ENCODE measurements at places on chromosomes 6 and 20. TPM values are rescaled to one million over a fixed set of nuclear protein-coding genes. Genes with fewer than 3 reads are reported as not detected.

Gene FOXS1
- 55.5 TPM for total RNA-seq

Gene QKI
- total RNA-seq = 224 TPM

DNA sequence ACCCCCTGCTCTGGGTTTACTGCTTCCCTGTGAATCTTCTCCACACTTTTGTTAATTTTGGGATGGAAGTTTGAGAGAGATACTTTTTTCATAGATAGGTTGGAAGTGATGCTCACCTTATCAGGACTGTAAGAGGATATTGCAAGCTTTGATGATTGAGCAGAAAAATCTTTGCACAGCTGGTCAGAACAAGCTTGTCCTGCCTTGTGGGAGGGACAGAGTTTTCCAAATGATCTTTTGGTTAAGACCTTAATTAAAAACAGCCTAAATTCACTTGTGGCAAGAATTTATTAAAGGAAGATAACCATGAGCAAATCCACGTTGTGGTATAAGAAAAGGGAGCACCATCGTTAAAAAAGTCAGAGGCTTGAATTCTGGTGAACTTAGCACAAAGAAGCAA is 32.2 kb downstream of the E2F3 start:
- H3K36me3 ChIP-seq = no peaks in the 10 kb centered on the region
- H3K4me1 ChIP-seq = no peaks in the 10 kb centered on the region
- H3K27me3 ChIP-seq = no peaks in the 10 kb centered on the region
- H3K27ac ChIP-seq = no peak overlapping the region
- H3K4me3 ChIP-seq = no peak overlapping the region

GRCh38 chr6:16088409-16088808 is 40.5 kb upstream of the MYLIP start:
- H3K27ac ChIP-seq = no peak overlapping the region
- H3K27me3 ChIP-seq = no peaks in the 10 kb centered on the region
- no peaks in the 10 kb centered on the region for H3K36me3 ChIP-seq

DNA sequence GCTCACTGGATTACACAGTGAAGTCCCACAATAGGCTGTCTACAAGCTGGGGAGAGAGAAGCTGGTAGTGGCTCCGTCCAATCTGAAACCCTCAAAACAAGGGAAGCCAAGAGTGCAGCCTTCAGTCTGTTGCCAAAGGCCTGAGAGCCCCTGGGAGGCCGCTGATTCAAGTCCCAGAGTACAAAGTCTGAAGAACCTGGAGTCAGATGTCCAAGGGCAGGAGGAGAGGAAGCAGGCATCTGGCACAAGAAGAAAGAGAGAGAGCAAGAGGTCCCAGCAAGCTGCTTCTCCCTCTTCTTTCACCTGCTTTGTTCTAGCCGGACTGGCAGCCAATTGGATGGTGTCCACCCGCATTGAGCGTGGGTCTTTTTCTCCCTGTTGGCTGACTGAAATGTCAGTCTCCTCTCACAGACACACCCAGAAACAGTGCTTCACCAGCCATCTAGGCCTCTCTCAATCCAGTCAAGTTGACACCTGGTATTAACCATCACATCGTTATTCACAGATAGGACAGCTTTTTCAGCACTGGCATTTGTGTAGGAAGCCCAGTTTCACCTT is 51.2 kb downstream of the CRYBG1 start:
- no peaks in the 10 kb centered on the region for H3K4me1 ChIP-seq
- DNase-seq = no peak
- no peak overlapping the region for H3K27ac ChIP-seq

DNA sequence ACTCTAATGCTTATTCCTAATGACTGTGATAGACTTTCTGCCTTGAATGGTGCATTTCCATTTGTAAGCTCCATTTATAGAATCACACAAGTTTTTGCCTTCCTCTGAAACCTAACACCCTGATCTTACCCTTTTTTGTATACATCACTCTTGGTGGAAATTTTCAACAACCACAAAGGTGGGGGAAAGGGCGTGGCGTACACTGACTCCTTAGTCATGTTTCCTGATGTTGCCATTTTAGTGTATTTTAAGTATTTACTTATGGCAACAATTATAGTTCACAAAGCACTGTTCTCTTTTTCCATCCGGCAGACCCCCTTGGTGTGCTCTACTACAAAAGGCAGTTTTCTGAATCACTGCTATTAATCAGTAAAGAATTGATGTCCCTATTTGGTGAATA is 92.0 kb downstream of the ATXN1 start:
- no peak overlapping the region for H3K4me3 ChIP-seq
- H3K36me3 ChIP-seq = no peaks in the 10 kb centered on the region
- no peak overlapping the region for H3K27ac ChIP-seq
- no peaks in the 10 kb centered on the region for H3K4me1 ChIP-seq
- H3K27me3 ChIP-seq = no peaks in the 10 kb centered on the region

GRCh38 chr6:160273196-160273595 is 14.6 kb upstream of the SLC22A2 start:
- peaks cover 28% of the 10 kb centered on the region for H3K27me3 ChIP-seq
- no peaks in the 10 kb centered on the region for H3K4me1 ChIP-seq
- H3K27ac ChIP-seq = no peak overlapping the region
- no peak for DNase-seq
- no peak overlapping the region for H3K4me3 ChIP-seq

Gene KCNK16
- total RNA-seq = not detected

GRCh38 chr20:44126445-44126844 is 60.5 kb downstream of the JPH2 start:
- no peak overlapping the region for H3K27ac ChIP-seq
- no peaks in the 10 kb centered on the region for H3K36me3 ChIP-seq
- no peaks in the 10 kb centered on the region for H3K27me3 ChIP-seq
- H3K4me1 ChIP-seq = peaks cover 15% of the 10 kb centered on the region
- no peak for DNase-seq
- no peak overlapping the region for H3K4me3 ChIP-seq

- DNase-seq = no peak
- H3K27ac ChIP-seq = no peak overlapping the region
- peaks cover 11% of the 10 kb centered on the region for H3K27me3 ChIP-seq
Measured at GRCh38 chr20:775679-776135, 7.4 kb upstream of the SLC52A3 start.

DNA sequence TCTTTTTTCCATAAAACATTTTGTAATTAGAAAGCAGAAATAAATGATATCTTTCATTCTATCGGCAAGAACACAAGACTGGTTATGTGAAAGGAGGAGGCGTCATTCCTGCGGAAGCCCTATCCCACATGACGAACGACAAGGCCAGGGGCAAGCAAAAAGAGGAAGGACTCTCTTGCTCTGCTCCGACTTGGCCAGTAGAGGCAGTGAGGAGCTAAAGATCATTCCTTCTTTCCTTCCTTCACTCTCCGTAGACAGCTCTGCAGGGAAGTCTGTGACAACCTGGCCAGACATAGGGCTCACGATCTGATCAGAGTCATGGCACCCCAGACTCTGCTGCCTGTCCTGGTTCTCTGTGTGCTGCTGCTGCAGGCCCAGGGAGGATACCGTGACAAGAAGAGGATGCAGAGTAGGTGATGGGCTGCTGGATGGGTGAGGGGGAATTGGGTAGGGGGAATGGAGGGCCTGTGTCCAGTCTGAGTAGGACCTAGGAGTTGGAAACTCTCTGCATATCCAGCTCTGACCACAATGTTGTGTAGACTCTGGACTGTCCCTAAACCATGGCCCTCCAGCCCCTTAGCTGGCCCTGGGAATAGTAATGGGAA is at the start of gene WFDC10A:
Gene WFDC10A (plus strand): TSS at position 244 of the 605 bp plus-strand sequence. CDS start 75 bp downstream, at position 319.
- H3K27ac ChIP-seq = no peak within 1 kb of the TSS
- no peaks in the 10 kb centered on the region for H3K4me1 ChIP-seq
- H3K4me3 ChIP-seq = no peak within 1 kb of the TSS
- H3K36me3 ChIP-seq = no peaks in the 10 kb centered on the region
- 0 out of 2 replicates have a peak, but pooled peaks cover 2% of the 10 kb centered on the region for H3K27me3 ChIP-seq

Gene HS3ST5
- total RNA-seq = 0.56 TPM

- H3K4me1 ChIP-seq = peaks cover 29% of the 10 kb centered on the region
- H3K36me3 ChIP-seq = no peaks in the 10 kb centered on the region
- H3K27ac ChIP-seq = no peak overlapping the region
- H3K4me3 ChIP-seq = no peak overlapping the region
- no peak for DNase-seq
Measured at GRCh38 chr6:56714273-56714672, 71.6 kb upstream of the DST start.

Gene SLC32A1
- not detected for total RNA-seq

- no peak overlapping the region for H3K4me3 ChIP-seq
- H3K27ac ChIP-seq = no peak overlapping the region
- DNase-seq = no peak
- peaks cover 21% of the 10 kb centered on the region for H3K27me3 ChIP-seq
- no peaks in the 10 kb centered on the region for H3K36me3 ChIP-seq
Measured at GRCh38 chr20:44706301-44707017, 8.7 kb upstream of the CCN5 start.

DNA sequence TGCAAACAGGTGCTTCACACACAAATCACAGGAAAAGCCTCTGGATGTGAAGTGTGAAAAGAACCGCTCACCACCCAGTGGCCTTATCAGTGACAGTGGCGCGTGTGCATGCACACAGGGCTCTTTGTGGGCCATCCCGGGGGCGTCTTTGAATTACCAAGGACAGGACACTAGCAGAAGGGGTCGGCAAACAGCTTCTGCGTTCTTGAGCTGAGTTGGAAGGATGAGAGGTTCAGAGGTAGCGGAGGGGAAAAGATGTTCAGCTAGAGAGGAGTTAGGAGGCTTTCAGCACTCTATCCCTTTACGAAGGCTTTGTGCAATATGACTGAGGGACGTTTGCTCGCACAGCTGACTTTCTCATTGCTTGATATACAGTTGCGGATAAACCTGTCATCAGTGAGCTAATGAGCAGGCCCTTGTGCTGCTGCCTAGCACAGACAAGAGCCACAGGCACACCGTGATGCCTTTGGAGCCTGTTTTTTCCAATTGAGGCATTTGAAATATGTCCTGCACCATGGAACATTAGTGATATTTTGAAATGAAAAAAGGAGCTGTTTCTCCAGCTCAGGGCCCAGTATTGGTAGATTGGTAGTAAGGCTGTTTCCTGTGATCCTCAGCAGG is 83.1 kb downstream of the IYD start:
- no peak for DNase-seq
- H3K27ac ChIP-seq = no peak overlapping the region
- H3K27me3 ChIP-seq = peaks cover 4% of the 10 kb centered on the region
- H3K4me3 ChIP-seq = no peak overlapping the region
- H3K4me1 ChIP-seq = no peaks in the 10 kb centered on the region

- no peaks in the 10 kb centered on the region for H3K36me3 ChIP-seq
- no peak overlapping the region for H3K27ac ChIP-seq
- peaks cover 25% of the 10 kb centered on the region for H3K27me3 ChIP-seq
- H3K4me3 ChIP-seq = no peak overlapping the region
- no peaks in the 10 kb centered on the region for H3K4me1 ChIP-seq
Measured at GRCh38 chr6:160170018-160170680, 48.5 kb downstream of the SLC22A1 start.

GRCh38 chr6:108564178-108564577 is 3.5 kb downstream of the FOXO3 start:
- H3K4me3 ChIP-seq = no peak overlapping the region
- peaks cover 4% of the 10 kb centered on the region for H3K36me3 ChIP-seq
- DNase-seq = no peak
- H3K4me1 ChIP-seq = peaks cover 19% of the 10 kb centered on the region
- no peaks in the 10 kb centered on the region for H3K27me3 ChIP-seq

Gene RALGAPB
- 51.5 TPM for total RNA-seq

Gene COL11A2
- 4.0 TPM for total RNA-seq

Gene TREM1
- not detected for total RNA-seq

- H3K4me3 ChIP-seq = no peak overlapping the region
- DNase-seq = no peak
- no peaks in the 10 kb centered on the region for H3K27me3 ChIP-seq
- H3K36me3 ChIP-seq = peaks cover 75% of the 10 kb centered on the region
Measured at GRCh38 chr6:52144196-52145076, 41.7 kb upstream of the IL17A start.

DNA sequence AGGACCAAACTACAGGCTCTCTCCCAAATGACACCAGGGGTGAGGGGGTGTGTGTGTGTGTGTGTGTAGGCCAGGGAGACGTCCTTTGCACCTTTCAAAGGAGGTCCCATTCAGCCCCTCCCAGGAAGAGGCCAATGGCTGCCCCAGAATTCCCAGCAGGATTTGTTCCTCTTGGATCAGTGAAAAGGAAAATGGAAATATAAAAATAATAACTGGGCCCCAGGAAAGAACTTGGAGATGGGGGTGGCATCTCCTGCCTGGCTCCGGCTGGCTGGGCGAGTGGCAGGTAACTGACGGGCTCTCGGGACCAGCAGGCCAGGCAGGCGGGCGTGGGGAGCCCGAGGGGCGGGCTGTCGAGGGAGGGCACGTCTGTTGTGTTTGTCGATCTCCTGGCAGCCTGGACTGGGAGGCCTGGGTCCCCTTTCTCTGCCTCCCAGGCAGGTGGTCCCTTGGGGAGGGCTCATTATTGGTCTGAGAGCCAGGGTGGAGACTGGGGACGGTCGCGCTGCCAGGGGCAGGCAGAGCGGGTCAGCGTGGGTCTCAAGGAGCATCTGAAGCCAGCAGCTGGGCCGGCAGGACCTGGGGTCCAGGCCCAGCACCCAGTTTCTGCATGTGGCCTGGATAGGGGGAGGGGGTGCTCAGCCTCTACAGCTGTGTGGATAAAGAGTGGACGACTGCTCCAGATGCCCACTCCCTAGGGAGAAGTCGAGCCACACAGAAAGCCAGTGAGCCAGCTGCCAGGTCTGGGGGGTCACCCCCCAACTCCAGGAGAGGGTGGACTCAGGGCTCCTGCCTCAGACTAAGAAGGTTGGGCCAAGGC is 3.1 kb downstream of the NOL4L start:
- H3K4me3 ChIP-seq = no peak overlapping the region
- no peaks in the 10 kb centered on the region for H3K36me3 ChIP-seq
- DNase-seq = no peak
- H3K27me3 ChIP-seq = peaks cover 62% of the 10 kb centered on the region
- no peak overlapping the region for H3K27ac ChIP-seq

Gene B3GAT2
- 0.05 TPM for total RNA-seq

DNA sequence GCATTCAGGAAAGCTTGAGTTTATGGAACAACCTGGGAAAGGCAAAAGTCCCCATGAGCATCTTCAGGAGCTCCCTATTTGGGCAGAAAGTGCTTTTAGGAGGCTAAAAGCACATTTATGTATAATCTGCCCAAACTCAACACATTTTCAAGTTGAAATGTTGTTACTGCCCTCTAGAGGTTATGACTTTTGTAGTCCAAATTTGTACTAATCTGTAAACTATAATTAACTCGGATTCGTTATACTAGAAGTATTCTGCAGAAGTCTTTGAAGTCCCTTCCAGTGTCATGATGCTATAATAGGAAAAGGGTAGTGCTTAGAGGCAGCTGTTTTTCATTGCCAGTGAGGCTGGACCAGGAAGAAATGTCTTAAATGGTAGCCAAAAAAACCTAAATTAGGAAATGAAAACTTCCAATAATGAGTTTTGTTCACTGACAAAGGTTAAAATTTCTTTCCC is 44.8 kb upstream of the EMILIN3 start:
- DNase-seq = peak; percentile 54
- no peaks in the 10 kb centered on the region for H3K27me3 ChIP-seq
- no peak overlapping the region for H3K27ac ChIP-seq
- peaks cover 30% of the 10 kb centered on the region for H3K36me3 ChIP-seq

DNA sequence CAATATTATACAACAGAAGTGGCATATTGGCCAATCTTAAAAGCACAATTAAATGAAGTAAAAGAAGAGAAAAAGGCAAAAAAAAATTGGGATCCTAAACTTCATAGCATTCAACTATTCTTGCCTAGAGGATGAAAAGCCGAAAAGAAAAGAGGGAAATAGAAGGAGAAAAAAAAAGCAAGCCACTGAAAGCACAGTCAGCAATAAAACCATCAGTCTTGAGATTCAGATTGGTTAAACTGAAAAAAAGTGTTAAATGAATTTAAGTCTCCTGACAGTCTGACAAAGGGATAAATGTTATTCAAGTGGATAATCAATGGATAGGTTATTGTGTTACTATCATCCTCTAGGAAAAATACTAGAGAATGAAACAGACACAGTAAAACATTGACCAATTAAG is 19.9 kb downstream of the MOXD1 start:
- H3K27me3 ChIP-seq = no peaks in the 10 kb centered on the region
- H3K4me1 ChIP-seq = peaks cover 7% of the 10 kb centered on the region
- H3K36me3 ChIP-seq = no peaks in the 10 kb centered on the region
- H3K27ac ChIP-seq = no peak overlapping the region
- no peak overlapping the region for H3K4me3 ChIP-seq
- DNase-seq = no peak

All from SJCRH30 (cell line).